ENCODE measurements at places on chromosomes 5 and 9.

- DNase-seq: no peak
Measured at GRCh38 chr5:160835818-160836528, 16.0 kb downstream of the ATP10B start.

DNA sequence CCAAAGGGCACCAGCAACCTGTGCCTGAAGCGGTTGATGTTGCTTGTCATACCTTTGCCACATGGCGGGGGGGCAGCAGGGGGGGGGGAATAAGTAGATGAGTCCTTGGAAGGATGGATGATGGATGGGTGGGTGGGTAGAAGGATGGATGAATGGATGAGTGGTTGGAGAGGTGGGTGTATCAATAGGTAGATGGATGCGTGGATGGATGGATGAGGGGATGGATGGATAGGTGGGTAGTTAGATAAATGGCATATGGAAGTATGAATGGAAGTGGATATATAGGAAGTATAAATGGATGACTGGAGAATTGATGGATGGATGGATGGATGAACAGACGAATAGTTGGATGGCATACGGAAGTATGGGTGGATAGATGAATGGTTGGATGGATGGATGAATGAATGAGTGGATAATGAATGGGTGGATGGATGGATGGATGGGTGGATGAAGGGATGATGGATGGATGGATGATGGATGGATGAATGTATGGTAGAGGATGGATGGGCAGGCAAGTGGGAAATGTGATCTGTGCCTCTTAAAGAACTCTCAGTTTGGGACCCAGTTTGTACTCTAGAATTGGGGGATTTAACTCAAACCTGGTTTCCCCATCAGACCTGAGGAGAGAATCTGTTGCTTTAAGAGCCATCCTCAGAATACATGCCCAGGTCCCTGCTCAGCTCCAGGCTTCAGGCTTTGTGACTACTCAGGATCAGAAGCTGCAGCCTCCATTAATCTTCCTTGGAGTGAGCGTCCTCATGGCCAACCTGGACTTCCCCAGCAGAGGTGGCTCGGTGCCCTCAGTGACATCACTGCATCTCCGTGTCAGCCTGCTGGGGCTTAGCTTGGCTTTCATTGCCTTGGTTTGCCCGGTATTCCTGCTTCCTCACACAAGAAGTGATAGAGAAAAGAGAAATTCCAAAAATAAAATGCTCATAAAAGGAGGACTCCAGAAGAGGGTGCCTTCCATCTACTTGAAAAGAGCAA is 27.6 kb upstream of the SUSD3 start:
- no peak for DNase-seq

GRCh38 chr5:147554261-147554817 is 44.5 kb upstream of the DPYSL3 start:
- DNase-seq: peak; percentile 36

DNA sequence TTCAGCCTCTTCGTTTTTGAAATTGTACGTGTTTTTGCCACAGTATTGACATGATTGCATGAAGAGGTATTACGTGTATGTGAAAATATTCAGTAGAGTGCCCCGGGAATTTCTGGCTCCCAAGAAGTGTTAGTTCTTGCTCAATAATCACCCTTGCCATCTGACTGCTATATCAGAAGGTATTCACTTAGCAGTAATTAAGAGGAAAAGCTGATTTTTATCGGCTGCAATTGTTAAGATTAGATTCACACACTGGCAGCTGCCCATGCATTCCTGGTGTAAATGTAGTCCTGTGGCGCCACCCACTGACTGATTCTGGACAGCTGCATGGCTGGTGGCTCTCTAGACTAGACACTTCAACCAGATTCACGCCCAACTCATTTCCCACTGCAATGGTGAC is 440.1 kb upstream of the ADAMTS16 start:
- no peak for DNase-seq

DNA sequence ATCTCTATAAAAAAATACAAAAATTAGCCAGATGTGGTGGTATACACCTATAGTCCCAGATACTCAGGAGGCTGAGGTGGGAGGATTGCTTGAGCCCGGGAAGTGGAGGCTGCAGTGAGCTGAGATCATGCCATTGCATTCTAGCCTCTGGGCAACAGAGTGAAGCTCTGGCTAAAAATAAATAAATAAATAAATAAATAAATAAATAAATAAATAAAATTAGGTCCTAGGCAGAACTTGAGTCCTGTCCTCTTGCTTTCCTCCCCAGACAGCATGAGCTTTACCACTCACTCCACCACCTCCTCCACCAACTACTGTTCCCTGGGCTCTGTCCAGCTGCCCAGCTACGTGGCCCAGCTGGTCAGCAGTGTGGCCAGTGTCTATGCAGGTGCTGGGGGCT is 31.6 kb upstream of the SPZ1 start:
- DNase-seq: no peak

DNA sequence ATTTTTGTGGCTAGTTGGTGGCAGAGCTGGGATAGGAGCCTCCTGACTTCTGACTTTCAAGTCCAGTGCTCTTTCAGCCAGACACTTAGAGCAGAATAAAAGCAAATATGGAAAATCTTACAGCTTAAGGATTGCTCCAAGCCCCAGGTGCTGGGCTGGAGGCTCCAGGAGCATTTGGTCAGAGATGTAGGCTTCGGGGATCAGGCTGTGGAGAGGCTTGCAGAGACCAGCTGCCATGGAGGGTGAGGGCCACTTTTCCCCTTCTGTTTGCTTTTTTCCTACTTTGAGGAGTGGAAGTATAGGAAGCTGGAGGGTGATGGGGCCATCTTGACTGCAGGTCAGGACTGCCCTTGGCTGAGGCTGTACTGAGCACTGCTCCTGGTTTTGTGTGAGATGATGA is 58.9 kb downstream of the RGS3 start:
- no peak for DNase-seq

DNA sequence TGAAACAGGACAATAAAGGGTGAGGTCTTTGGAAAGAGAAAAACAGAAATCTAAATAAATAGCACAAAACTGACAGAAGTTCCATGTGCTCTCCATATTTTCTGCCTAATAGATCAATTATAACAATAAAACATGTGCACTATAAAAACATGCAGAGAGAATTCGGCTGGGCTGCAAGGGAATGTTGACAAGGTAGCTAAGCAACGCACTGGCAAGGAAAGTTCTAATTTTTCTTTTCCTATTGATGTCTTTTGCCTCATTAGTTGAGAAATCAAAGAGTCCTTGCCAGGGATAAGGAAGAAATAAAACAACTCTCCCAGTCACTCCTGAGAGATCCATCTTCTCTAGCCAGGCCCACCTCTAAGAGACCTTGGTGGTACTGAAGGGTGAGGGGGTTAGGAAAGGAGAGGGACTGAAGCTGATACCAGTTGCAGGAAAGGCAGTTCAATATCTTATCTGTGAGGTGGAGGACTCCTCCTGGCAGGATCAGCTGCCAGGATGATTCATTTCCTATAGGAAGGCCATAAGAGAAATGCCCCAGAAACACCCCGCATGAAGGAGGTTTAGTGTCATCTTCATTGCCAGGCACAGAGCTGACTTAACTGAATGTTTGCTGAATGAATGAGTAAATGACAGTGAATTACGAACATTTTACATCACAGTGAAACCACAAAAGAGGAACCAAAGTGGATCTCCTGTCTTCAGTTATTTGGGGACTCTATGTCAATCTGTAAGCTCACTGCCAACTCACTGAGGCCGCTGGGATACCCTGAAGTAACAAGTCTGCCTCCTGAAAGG is 63.7 kb upstream of the IFNK start:
- no peak for DNase-seq

- no peak for DNase-seq
Measured at GRCh38 chr5:177126771-177127170, 6.8 kb upstream of the NSD1 start.

DNA sequence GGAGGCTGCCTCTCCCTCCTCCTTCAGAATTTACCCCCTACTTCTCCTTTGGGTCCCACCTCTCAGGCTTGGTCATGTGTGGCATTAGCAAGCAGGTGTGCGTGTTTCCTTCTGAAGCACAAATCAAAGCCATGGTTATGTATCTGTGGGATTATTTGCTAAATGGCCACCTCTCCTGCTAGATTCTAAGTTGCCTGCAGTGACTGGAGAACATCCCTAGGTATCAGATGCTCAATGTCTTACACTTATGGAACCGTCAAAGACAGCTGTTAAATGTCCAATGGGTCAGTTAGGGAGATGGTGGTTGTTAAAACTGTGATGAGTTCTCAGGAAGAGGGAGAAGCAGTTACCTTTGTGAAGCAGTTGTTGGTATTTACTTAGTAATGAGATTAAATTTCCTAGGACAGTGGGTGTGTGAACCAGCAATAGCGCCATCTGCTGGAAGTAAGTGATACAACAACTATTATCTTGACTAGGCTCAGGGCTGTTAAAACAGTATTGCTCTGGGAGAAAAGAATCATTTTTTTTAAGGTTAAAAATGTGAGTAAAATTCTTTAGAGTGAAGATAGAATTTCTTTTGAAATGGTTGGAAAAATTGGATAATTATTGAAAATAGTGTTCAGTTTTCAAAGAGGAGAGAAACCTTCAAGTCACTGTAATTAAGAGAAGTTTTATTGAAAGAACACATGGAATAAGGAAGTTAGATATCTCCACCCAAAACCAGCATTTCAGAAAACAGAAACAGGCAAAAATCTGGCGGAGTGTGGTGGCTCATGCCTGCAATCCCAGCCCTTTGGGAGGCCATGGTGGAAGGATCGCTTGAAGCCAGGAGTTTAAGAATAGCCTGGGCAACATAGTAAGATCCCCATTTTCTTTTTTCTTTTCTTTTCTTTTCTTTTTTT is 71.3 kb downstream of the TMC1 start:
- peak; percentile 33 for DNase-seq

DNA sequence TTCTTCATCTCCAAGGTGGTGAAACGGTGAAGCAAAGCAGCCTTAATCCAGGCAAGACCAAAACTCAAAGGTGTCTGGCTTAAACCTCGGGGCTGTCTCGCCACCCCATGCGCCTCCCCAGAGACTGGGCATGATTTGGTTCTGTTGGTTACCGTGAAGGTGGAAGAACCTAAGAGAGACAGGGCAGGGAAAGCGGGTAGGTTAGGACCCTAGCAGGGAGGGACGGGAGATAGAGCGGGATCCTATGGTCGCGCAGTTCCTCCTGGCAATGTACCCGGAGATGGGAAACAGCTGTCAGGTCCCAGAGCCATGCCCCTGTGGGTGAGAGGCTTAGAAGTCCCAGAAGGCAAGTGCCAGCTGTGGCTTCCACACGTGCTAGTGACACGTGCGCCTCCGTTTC is 418.3 kb upstream of the IRX1 start:
- DNase-seq: no peak

GRCh38 chr9:91282292-91282691 is 79.4 kb downstream of the AUH start:
- no peak for DNase-seq

DNA sequence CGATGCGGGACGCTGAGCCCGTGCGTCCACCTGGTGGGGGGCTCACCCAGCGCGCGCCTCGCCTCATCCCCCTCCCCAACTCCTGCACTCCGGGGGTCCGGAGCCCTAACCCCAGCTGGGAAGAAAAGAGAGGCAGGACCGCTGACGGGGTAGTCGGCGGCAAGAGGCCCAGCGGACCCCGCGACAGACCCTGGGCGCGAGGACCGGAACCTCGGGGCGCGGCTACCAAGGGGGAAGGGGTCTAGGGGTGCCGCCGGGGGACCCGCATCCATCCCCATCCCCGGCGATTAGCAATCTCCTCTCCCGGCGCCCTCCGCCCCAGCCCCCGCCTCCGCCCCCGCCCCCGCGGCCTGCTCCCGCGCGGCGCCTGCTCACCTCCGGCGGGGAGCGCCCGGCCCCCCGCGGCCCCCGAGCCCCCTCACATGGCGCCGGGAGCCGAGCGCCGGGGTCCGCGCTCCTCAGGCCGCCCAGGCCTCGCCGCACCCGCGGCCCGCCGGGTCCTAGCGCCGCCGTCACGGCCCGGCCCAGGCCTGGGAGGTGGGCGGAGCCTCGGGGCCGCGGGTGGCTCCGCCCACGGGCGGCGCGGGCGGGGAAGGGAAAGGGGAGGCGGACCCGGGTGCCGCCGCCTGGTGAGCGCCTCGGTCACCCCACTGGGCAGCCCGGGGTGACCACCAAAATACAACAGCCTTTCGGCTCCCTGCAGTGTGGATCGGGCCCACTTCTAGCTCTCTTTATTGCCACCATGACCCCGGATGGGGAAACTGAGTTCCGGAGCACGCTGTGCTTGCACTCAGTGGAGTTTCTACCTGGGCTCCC is at the start of gene ST6GALNAC6:
Gene ST6GALNAC6 (minus strand): TSS at position 476 of the 816 bp plus-strand sequence. CDS start 1,622 bp downstream, outside the sequence.
- peak; percentile 93 for DNase-seq

DNA sequence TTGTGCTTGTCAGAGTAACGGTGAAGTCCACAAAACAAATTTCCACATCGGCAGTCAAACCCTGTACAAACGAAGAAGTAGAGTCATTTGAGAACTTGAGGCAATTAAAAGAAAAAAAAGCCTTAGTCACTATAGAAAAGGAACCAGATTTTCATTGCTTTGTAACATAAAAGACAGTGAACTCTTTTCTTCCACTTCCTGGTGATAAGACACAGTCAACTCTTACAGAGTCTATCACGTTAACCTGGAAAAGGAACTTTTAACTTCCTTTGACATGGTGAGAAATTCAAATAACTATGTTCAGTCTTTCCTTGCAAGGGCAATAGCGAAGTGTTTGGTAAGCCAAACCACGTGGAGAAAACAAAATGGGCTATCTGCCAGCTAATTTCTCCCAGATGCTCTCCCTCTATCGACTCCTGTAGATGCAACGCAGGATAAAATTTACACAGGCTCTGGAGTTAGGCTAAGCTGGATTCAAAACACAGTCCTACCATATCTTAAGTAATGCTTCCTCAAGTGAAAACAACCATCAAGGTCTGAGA is 8.9 kb downstream of the ZFAND5 start:
- DNase-seq: no peak
